ENCODE measurements at places on chromosomes 12 and 14.

- DNase-seq: no peak
These were observed 124.7 kb upstream of the METAP2 start for GRCh38 chr12:95349291-95349690.

- peak; percentile 48 for DNase-seq
These were observed 34.2 kb upstream of the RNASE1 start for GRCh38 chr14:20836668-20837338.

DNA sequence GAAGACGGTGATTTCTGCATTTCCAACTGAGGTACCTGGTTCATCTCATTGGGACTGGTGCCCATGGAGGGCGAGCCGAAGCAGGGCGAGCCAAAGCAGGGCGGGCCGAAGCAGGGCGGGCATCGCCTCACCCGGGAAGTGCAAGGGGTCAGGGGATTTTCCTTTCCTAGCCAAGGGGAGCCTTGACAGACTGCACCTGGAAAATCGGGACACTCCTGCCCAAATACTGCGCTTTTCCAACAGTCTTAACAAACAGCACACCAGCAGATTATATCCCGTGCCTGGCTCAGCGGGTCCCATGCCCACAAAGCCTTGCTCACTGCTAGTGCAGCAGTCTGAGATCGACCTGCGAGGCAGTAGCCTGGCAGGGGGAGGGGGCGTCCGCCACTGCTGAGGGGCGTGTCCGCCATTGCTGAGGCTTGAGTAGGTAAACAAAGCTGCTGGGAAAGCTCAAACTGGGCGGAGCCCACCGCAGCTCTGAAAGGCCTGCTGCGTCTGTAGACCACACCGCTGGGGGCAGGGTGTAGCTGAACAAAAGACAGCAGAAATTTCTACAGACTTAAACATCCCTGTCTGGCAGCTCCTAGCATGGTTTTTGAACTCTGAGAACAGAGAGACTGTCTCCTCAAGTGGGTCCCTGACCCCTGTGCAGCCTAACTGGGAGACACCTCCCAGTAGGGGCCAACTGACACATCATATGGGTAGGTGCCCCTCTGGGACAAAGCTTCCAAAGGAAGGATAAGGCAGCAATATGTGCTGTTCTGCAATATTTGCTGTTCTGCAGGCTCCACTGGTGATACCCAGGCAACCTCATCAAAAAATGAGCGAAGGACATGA, 77.2 kb downstream of the BAZ1A start:
- DNase-seq: no peak

- no peak for DNase-seq
These were observed 15.4 kb downstream of the CLMN start for GRCh38 chr14:95304342-95304741.

- no peak for DNase-seq
These were observed 166.3 kb upstream of the DAAM1 start for GRCh38 chr14:59022144-59022543.

- DNase-seq: no peak
These were observed 2.5 kb downstream of the SYNE2 start for GRCh38 chr14:63855281-63855680.

- DNase-seq: no peak
These were observed 131.4 kb downstream of the LMNTD1 start for GRCh38 chr12:25421651-25422167.

- peak; percentile 64 for DNase-seq
These were observed 320.7 kb downstream of the SOX5 start for GRCh38 chr12:23628806-23629205.

DNA sequence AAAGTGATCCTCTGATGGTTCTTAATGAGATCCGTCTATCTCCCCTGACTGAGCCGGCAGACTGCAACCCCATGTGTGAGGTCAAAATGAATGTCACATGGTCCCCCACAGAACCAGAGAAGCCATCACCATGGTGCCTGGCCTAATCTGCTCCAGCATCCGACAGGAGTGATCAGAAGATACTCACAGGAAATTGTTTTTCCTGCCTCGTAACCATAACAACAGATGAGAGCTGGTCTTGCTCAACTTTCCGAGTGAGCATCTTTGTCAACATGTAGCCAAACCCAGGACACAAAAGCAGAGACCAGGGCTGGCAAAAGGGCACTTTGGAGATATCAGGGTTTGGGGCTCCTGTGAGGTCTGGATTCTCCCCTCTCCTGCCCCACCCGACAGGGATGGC, 72.1 kb upstream of the C14orf180 start:
- DNase-seq: peak; percentile 41

DNA sequence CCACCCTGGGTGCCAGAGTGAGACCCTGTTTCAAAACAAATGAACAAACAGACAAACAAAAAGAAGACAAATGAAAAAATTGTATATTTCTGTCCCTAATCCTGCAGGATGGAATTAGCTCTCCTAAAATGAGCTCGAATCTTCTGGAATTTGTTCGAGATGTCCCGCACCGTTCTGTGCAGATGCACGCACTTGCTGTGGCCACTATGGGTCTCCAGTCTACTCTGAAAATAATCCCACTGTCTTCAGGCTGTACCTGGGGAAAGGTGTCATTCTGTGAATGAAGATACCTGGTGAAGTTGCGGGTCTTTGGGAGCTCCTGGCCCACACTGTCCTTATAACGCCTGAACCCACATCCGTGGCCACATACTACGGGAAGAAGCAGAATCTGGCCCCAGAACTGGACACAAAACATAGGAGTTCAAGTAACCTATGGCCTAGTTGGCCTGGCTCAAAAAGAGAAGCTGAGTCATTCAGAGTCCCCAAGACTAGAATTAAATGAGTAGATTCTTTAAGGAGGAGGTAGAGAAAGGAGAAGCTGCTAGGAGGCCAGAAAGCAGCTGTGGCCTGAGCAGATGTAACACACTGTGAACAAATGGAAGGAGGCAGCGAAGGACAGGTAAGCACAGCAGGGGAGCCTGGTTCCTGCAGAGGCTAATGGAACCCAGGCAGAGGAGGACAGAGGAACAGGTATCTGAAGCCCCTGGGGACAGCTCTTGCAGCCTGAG, 108.6 kb downstream of the FOXN3 start:
- no peak for DNase-seq

DNA sequence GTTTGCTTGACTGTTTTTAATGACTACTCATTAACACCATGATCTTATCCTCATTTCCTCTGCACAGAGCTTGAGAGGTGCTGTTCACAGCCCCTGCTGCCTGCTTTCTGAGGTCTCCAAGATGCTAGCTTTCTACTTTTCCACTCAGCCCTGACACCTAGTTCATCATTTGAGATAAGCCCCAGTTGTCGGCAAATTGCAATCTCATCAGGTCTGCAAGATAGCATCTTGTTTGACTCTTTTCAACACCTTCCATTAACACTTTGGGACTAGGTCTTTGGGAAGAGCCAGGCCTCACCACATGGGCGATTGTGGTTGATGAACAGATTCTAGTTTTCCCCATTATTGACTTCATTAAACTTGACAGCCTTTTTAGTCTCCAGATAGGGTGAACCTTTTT, 904.8 kb downstream of the DIO2 start:
- DNase-seq: no peak

DNA sequence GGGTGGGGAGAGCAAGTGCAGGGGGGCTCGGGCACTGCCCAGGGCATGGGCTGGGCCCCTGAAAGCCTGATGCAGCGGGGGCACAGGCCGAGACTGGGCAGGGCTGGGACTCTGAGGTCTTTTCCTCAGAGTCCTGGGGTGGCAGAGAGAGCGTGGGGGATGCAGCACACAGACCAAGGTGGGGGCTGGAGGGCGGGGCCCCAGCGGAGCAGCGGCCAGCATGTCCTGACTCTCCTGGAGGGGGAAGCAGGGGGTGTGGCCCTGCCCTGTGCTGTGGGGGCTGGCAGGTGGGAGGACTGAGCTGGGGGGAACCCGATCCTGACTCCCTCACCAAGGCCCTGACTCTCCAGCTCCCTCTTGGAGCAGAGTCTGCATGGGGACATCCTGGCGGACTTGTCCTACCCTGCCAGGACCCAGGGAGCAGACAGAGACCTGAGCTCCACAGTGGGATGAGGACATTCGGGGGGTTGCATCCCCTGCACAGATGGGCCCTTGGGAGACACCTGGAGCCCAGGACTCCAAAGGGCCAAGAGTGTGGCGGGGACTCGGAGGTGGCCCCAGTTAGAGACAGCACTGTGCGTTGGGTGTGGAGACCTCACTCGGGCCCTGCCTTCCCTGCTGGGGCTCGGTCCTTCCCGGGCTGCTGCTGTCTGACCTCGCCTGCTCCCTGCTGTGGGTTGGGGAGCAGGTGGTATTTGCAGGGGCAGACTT, 326.1 kb downstream of the TMEM121 start:
- no peak for DNase-seq

DNA sequence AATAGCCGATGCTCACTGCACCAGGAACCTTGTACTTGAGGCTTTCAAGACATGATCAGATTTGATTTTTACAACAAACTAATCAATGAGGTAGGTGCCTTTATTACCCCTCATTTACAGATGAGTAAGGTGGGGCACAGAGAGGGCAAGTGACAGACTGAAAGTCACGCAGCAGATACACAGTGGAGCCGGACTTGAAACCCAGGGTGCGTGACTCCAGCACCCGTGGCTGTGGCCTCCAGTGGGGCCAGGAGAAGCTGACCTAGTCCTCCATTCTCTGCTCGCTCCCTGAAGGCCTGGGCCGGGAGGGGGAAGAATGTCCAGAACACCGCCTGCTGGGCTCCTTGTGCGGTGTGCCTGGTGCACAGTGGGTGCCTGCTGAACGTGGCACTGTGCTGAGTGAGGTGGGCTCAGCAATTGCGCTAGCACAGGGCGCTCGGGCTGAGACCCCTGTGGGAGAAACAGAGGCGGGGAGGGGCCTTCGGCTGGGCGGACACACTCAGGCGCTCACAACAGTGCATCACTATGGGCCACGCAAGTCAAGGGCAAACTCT, 125.2 kb downstream of the CALM1 start:
- DNase-seq: no peak

- no peak for DNase-seq
These were observed 150.3 kb downstream of the CEP83 start for GRCh38 chr12:94309373-94309772.

GRCh38 chr12:45575823-45576475, 153.6 kb upstream of the ARID2 start:
- no peak for DNase-seq

- no peak for DNase-seq
These were observed 202.6 kb upstream of the ALG10B start for GRCh38 chr12:38113991-38114390.

DNA sequence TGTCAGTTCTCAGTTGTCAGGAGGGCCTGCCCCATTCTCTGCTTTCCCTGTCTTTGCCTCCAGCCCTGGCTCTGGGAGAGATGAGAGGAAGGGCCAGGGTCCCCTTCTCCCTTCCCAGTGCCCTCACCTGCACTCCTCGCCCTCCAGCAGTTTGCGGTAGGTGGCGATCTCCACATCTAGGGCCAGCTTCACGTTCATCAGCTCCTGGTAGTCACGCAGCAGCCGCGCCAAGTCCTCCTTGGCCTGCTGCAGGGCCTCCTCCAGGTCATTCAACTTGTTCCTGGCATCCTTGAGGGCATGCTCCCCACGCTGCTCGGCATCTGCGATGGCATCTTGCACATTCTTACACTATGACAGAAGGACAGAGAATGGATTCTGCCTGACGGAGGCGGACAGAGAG, 5.4 kb downstream of the KRT2 start:
- no peak for DNase-seq

- no peak for DNase-seq
These were observed at the start of gene CELA1 for GRCh38 chr12:51346581-51346980. Gene CELA1 (minus strand): TSS chr12:51346679. CDS start chr12:51346638, 41 bp downstream.

Data from lung (tissue), 17 donors.